Hepatocyte (in vitro differentiated cells): ENCODE measurements at places on chromosomes 16 and 17. TPM values are rescaled to one million over a fixed set of nuclear protein-coding genes. Genes with fewer than 3 reads are reported as not detected.

The PRR29 gene
- 0.13 and 0.36 TPM in 2 replicates for total RNA-seq

The RHBDF1 gene
- 21.8 and 41.5 TPM in 2 replicates for total RNA-seq

The KRTAP9-8 gene
- not detected in 2 replicates for total RNA-seq

The RNF157 gene
- total RNA-seq, result 8.6 and 8.9 TPM in 2 replicates

DNA sequence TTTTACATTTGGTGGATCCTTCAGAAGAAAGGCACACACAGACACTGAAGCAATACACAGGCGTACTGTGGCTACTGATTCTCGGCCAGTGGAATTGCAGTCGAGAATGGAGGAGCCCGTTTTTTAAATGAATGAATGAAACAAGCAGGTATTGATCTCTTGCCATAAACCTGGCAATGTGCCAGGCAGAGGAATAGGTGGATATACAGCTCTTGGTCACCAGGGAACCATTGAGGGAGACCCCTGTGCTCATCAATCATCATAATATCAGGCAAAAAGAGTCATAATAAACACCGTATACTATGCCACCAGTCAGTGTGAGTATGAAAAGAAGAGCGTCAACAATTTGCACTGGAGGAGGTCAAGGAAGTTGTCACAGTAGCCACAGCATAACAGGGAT lies 140.3 kb upstream of the FOXF1 start:
- no peak for DNase-seq

DNA sequence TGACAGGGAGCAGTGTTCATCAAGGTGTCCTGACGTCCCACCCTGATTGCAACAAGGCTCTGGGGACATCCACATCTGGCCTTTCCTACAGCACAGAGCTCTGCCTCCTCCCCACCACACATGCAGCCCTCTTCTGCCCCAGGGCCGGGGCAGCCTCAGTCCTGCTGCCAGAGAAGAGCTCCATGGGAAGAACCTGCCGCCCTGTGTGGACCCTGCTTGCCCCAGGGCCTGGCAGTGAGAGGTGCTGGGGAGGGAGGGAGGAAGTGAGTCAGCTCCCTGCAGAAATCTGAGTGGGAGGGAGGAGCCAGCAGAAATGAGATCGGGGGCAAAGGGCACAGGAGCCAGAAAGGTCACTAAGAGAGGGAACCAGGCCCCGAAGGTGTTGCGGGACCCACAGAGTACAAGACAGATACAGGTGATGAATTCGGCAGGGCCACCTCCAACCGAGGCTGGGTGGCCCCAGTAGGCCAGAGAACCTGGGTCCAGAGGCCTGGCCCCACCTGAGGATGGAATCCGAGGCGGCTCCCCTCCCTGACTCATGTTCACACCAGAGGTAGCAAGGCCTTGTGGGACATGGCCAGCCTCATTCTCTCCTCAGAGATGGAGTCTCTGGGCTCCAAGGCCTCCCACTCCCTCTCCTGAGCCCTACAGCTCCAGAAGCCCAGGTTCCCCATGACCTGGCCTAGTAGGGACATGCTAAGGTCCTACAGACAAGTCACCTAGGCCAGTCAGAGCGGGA lies 24.8 kb downstream of the MYO18A start:
- peak; percentile 82 for DNase-seq

DNA sequence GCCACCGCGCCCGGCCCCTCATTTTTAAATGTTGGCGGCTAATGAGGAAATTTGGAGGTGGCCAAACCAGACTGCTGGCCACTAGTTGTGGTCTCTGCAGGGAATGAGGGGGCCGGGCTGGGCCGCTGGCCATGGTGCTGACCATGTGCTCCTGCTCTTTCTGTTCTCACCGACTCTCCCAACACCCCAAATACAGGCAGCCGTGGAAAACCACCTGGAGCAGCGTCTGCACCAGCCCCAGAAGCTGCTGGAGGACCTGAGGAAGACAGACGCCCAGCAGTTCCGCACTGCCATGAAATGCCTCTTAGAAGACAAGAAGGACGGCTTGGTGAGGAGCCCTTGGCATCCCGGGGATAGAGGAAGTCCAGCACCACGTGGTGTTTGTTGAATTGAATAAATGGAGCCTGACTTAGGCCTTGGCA lies 21.3 kb downstream of the OTOA start:
- DNase-seq, result peak; percentile 13

DNA sequence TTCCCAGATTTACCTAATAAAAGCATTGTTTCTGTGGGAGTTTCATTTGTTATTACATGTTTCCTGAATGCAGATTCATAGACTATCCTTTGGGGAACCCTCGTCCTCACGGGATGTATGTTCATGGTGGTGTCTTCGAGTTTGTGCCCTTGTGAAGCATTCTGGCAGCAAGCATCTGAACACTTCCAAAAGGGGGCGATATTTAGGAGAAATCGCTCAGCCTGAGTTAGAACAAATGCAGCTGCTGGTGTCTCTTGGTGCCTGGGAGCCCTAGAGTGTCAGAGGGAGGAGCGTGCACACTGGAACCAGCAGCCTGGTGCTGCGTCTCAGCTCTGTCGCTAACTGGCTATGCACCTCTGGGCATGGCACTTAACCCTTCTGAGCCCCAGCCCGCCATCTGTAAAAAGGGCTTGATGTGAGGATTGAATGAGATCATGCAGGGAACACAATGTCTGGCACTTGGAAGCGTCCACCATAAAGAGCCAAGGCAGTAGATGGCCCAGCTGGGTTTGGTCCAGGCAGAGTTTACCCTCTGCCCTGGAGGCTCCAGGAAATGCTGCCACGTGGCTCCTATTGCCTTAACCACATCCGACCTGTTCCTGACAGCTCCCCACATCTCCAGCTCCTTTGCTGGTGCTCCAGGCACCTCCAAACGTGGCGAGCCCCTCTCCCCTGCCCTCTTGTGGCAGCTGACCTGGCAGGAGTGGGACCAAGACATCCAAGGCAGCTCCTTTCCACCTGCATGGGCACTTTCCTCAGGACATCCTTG lies 25.0 kb upstream of the C16orf78 start:
- DNase-seq, result no peak

GRCh38 chr16:62638324-62638911 lies 602.2 kb upstream of the CDH8 start:
- no peak for DNase-seq

DNA sequence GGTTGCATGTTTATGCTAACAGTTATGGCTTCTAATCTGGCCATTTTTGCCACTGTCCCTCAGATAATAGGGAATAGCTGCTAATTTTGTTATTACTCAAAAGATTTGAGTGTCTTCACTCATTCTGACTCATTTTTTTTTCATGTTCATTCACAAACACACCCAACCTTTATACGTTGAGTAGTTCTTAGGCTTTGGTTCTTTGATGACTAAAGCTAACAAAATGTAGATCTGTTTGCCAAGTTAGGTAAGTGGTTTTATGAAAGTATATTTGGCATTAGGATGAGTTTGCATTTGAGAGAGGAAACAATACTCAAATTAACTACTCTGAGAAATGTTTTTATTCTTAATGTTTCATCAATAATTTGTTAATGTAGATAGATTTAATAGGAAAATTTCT lies 3.6 kb downstream of the MAP2K4 start:
- no peak for DNase-seq

- DNase-seq, result no peak
Observed at GRCh38 chr16:82535262-82535661, 91.5 kb upstream of the CDH13 start.

- no peak for DNase-seq
Observed at GRCh38 chr16:70563636-70564035, 40.0 kb downstream of the SF3B3 start.

DNA sequence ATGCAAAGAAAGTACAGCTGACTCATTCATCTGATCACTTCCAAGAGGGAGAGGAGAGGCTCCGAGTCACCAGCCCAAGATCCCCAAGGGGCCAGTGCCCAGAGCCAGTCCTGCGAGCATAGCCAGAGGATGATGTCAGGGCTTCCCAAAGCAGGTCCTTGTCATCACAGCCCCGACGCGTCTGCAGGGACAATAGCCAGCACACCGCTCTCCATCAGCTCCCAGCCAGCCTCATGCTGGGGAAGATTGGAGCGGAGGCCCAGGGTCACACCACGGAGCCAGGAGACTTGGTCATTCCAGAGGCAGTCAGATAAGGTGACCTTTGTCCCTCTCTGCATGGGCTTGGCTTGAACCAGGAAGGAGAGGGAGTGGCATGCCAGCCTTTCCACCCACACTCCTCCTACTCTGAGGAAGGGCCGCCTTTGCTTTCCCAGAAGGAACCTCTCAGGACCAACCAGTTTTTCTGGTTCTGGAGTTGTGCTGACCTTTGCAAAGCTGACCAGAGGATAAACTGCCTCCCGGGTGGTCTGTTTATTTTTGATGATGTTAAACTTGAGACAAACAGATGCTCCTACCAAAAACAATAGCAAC lies 58.3 kb upstream of the ARHGAP44 start:
- DNase-seq, result peak; percentile 87

DNA sequence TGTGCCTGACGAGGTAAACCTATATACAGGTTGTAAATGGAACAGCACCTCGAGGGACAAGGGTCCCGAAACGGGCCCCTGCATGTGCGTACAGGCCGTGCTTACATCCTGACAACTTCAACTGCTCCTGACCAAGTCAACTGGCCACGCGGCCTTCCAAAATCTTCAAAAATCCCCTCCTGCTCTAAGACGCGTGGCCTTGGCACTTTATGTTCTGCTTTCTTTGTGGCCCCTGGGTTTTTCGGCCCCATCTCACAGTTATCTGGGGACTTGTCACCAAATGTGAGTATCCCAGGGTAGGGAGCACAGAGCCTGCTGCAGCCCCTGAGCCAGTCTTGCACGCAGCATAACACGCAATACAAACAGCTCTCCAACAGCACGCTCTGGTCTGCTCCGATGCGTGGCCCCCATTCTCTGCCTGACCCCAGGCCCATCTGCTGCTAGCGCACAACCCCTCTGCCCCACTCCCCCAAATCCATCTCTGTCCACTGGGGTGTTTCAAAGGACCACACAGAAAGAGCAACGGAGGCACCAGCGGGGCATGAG lies 659 bp downstream of the RPH3AL start:
- no peak for DNase-seq

DNA sequence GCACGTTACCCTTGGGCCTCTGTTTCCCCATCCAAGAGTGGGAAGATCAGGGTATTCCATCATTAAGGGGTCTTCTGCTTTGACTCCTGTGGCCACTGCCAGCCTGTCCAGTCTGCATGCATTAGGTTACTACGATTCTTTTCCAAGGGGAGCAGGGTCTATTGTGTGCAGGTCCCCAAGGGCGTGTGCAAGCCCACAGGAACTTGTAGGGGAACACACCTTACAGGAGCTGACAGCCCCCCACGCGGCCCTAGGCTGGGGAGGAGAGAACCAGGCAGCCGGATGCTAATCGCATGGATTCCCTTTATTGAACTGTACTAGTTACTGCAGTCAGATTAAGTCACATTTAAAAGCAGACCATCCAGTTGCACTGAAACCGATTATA lies 116.7 kb downstream of the C16orf78 start:
- DNase-seq, result no peak

DNA sequence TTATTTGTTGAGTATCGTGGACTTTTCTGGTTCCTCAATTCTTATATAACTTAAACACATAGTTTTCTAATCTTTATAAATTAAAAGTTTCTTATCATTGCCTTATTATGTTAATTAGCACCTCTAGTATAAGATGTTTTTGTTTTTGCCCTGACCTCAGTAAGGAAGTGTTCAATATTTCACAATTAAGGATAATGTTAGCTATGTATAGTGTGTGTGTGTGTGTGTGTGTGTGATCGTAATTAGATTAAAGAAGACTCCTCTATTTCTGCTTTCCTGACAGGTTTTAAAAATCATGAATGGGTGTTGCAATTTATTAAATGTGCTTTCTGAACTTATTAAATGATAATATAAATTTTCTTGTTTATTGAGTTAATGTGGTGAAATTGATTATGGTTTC lies 12.0 kb downstream of the IL21R start:
- DNase-seq, result no peak

DNA sequence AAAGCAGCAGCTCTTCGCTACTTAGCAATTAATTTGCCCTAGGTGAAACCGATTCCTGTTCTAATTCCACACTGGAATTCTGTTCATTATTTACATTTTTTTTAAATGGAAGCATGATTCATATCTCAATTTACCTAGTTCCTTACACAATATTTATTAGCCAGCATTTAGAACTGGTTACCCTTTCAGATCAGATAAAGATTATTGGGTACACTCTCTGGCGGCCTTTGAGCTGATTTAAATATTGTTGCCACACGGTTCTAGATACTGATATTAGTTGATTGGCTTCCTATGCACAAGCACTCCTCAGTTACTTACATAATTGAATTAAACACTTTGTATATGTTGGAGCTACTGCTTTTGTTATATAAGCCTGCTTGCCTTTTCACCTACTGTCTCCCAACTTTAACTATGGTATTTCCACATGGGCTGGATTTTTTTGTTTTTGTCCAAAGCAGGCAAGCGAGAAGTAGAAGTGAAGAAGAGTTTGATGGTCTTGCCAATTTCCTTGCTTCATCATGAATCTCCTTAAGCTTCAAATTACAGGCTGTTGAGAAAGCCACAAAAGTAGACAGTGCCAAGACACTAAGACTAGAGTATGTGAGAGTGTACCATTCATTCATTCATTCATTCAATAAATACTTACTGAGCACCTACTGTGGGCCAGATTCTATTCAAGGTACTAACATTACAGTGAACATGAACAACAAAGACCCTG lies 3.9 kb upstream of the ALDH3A2 start:
- DNase-seq, result no peak

GRCh38 chr16:72902206-72902605 lies 145.7 kb downstream of the ZFHX3 start:
- DNase-seq, result no peak

DNA sequence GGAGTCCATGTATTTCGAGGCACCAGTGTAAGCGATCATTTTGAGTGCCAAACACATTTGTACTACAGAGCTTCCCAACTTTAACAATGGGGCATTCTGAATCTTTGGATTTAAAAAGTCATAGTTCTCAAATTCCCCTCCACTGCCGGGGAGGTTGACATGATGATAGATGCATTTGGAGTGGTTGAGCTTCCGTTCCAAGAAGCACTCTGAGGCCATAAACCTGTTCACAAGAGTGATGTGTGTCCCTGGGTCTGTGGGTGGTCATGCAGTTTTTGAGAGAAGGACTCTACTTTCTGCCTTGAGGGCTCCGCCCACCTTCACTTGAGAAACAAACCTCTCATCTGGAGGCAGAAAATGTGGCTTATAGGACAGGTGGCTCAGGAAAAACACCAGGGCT lies 43.7 kb downstream of the IRX5 start:
- DNase-seq, result no peak

GRCh38 chr16:21626659-21627277 lies 25.6 kb downstream of the IGSF6 start:
- DNase-seq, result peak; percentile 64

GRCh38 chr17:8072729-8073461 lies 14.6 kb downstream of the ALOX12B start:
- DNase-seq, result peak; percentile 44

DNA sequence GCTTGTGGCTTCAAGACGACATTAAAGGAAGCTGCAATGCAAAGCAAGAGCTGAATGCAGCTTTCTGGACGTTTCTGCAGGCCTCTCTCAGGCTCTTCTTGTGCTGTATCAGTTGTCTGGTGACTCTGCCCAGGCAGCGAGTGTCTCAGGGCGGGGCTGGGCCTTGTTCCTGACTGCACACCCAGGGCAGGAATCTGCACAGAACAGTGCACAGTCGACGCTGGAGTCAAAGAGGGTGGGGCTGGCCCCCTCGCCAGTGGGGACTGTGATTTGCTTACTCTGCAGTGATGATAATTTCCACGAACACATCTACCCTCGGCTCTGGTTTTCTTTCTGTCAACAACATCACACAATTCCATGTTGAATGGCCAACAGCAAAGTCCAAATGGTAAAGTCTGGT lies 60.7 kb downstream of the IRF8 start:
- DNase-seq, result peak; percentile 43

GRCh38 chr16:13348416-13348815 lies 447.0 kb downstream of the SHISA9 start:
- DNase-seq, result no peak

- DNase-seq, result no peak
Observed at GRCh38 chr17:74205274-74205673, 1.8 kb downstream of the RPL38 start.
